ENCODE measurements at places on chromosomes 12 and 14.

DNA sequence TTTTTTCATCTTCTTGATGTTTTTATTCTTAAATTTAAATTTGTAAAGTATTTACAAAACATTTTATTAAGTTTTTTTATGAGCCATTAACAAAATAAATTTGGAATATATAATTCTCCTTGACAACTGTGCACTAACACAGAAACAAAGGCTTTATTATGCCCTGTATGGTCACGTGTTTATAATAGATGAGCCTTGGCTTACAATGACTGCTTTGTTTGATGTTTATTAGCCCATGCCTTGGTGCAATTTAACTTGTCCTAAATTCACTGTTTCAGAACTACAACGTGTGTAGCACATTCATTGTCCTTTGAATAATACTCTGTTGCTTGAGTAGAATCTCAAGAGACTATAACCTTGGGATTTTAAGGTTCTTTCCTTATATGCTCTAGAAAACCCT is 59.8 kb downstream of the CNTN1 start:
- DNase-seq: no peak

- DNase-seq: no peak
Measured at GRCh38 chr12:122116707-122117535, 38.4 kb downstream of the MLXIP start.

DNA sequence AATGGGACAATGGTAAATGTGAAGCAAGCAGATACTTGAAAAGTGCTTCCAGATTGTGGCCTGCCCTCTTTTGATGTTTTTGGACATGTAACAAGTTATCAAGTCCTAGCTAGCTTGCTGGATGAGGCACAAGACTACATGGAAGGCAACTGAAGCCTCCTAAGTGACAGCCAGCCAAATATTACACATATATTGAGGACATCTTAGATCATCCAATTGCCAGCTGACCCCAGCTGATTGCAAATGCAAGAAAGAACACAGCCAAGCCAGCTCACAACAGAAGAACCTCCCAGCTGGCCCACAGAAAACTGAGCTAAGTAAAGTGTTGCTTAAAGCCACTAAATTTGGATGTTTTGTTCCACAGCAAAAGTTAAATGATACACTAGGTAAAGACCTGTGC is 156.9 kb downstream of the SRGAP1 start:
- DNase-seq: no peak

- no peak for DNase-seq
Measured at GRCh38 chr14:69991422-69991821, 112.2 kb downstream of the SMOC1 start.

GRCh38 chr12:104439137-104439536 is 17.6 kb upstream of the CHST11 start:
- no peak for DNase-seq

Data from activated CD8-positive, alpha-beta memory T cell treated with anti-CD3 and anti-CD28 coated beads for 4 hours (primary cell).